Stimulated activated CD8-positive, alpha-beta memory T cell treated with anti-CD3 and anti-CD28 coated beads, Interleukin-7, amount 100 ng/mL, for 48 hours (primary cell): ENCODE measurements at places on chromosomes 12 and 14.

- DNase-seq: no peak
These were observed 290.7 kb upstream of the AMIGO2 start for GRCh38 chr12:47370421-47370820.

DNA sequence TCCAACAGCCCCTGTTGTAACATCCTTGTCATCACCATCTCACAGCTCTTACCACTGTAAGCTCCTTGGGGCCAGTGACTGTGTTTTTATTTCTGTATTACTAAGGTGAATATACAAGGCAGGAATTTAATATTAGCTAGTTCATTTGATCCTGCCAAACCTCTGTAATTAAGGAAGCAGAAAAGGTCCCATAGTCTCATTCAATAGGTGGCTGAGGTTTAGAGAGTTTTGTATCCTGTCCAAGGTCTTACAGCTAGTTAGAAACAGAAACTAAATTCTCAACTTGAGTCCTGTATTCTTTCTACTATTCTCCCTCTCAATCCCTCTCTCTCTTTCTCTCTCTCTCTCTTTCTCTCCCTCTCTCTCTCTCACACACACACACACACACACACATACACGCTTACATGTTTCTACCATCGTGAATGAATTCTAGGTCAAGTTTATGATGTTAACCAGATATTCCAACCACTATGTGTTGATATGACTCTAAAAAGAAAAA, 543 bp upstream of the GLIPR1 start:
- DNase-seq: no peak

DNA sequence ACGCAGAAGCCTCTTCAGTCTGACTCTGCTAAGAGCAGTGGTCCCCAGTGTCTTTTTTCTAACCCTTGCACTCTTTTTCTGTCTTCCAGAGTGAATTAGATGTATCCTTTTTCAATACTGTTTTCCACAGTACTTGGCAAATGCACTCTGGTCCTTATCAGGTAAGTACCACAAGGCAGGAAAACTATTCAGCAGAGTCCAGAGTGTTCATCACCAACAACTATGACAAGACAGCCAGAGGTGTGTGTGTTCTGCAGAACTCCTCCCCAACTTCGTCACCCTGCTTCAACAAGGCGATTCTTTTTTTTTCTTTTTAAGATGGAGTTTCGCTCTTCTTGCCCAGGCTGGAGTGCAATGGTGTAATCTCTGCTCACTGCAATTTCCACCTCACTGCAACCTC, 54.3 kb upstream of the STRN3 start:
- DNase-seq: no peak

- no peak for DNase-seq
These were observed 110.6 kb downstream of the SYNE2 start for GRCh38 chr14:63963439-63963838.

- DNase-seq: no peak
These were observed 79.1 kb upstream of the ATP2B1 start for GRCh38 chr12:89787763-89788162.
